ACHN (cell line): ENCODE measurements at places on chromosomes 13 and 19.

- DNase-seq: peak; percentile 4
Observed at GRCh38 chr13:99028890-99029289, 51.0 kb upstream of the DOCK9 start.

GRCh38 chr13:101846249-101846648 is 393.8 kb downstream of the ITGBL1 start:
- DNase-seq: no peak

DNA sequence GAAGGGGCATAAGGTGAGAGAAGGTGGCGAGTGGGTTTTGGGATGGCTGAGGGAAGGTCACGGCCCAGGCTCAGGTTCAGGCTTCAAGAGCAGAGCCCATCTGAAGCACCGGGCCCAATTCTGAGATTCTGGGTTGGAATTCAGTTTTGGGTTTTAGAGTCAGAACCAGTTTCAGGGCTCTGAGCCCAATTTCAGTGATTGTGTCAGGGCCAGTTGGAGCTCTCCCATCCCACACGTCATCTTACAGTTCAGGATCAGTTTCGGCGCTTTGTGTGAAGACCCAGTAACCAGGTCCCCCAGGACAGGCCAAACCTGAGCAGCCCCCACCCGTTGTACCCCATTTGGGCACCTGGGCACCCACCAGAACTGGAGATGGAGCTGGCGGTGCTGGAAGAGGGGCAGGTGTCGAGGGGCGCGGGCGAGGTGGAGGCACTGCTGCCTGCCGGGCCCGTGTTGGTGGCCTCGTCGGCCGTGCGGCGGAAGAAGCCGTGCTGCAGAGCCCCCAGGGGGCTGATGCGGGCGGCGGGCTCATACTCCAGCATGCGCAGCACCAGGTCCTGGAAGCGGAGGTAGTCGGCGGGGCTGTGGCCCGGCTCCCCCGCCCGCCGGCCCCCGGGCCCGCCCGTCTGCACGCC is 7.5 kb downstream of the DYRK1B start:
- DNase-seq: no peak

DNA sequence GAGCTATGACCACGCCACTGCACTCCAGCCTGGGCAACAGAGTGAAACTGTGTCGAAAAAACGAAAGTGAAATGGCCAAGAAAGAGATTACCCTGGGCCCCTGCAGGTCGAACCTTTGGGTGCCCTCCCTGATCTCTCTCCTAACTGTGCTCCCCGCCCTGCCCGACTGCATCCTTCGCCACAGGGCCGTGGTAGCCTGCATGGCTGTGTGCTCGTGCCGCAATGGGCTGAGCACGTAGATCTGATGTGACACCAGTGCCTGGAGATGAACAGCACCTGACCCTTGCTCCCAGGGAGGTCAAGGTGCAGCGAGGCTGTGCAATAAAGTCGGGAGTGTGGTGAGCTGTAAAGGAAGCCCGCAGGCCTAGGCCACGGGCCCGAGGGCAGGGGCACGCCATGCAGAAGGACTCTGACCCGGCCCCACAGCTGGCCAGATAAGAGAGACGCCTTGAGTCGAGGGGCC is 60.2 kb downstream of the PEX11G start:
- DNase-seq: no peak

DNA sequence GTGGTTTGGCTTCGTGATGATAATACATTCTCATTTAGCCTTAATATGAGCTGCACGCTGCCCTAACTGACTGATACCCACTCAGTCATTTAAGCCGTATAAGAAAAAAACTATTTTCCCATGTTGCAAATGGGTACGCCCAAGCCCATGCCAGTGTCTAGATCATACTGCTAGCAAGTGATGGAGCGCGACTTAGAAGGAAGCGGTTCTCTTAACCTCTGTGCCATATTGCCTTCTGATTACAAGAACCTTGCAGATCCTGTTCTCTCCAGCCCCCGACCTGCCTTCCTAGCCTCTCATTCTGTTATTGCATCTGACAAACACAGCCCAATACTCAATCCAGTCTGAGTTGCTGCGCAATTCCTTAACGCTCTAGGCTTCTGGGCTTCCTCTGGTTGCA is 603 bp downstream of the GPALPP1 start:
- DNase-seq: peak; percentile 4
